ENCODE measurements at places on chromosomes 13 and 19. TPM values are rescaled to one million over a fixed set of nuclear protein-coding genes. Genes with fewer than 3 reads are reported as not detected.
A peak's percentile ranks its signal among the peaks of the same experiment; 100 is the strongest.

ZNF665 gene
- not detected for total RNA-seq

ZNF99 gene
- not detected for total RNA-seq

TMEM150B gene
- not detected for total RNA-seq

SKA3 gene
- 34.5 TPM for total RNA-seq

SYT3 gene
- total RNA-seq: not detected

VSIG10L gene
- 1.3 TPM for total RNA-seq

GPR4 gene
- 0.10 TPM for total RNA-seq

OVOL3 gene
- total RNA-seq: not detected

KANK3 gene
- total RNA-seq: not detected

TMEM143 gene
- 6.1 TPM for total RNA-seq

- no peak for DNase-seq
Observed at GRCh38 chr13:83883061-83883523, 818 bp upstream of the SLITRK1 start.

DNA sequence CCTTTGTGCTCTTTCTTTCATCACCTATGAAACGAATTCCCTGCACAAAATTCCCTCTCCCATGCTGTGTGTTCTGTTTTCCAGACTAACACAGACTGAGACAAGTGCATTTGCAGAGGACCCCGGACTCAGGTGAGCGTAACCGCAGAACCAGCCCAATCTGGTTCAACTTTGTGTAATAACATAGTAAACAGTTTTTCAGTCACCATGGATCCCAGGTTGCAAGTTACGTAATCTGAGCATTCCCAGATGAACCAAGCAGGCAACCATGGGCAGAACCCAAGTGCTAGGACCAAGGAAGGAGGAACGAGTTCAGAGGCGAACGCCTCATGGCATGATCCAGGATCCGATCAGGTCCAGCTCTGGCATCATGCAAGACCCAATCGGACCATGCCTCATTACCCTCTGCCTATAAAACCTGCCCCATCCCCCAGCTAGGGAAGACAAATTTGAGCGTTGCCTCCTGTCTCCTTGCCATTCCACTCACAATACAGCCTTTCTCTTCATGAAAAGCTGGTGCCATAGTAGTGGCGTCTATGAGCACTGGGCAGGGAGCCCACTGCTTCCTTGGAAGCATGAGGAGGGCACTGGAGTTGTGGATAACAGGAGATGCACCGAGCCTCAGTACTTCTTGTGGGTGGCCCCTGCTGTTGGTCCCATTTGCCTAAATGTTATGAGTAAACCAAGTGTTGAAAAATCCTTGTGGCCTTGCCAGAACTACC is 107.6 kb downstream of the ABCC4 start:
- DNase-seq: no peak

DNA sequence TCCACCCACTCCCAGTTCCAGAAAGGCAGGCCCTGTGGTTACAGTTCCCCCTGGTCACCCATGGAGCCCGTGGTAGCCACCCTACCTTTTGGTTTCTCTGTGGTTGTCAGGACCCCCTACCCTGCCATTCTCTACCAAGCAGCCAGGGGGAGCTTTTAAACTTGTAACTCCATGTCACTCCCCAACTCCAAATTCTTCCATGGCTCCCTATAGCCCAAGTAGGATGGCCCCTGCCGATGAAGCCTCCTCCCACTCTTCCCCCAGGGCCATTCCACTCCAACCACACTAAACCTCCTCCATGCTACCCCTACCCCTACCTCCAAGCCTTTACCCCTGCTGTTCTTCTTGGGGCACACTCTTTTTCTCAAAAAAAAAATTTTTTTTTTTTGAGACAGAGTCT is 2.2 kb downstream of the S1PR2 start:
- peak; percentile 32 for DNase-seq

GRCh38 chr19:9456018-9456689 is 20.8 kb upstream of the ZNF266 start:
- DNase-seq: peak; percentile 42

- DNase-seq: no peak
Observed at GRCh38 chr19:41564515-41565378, 11.2 kb upstream of the CEACAM21 start.

GRCh38 chr19:6402837-6403608 is 10.1 kb upstream of the GTF2F1 start:
- DNase-seq: peak; percentile 33

- DNase-seq: no peak
Observed at GRCh38 chr13:81318231-81319019, 977.5 kb upstream of the SPRY2 start.

DNA sequence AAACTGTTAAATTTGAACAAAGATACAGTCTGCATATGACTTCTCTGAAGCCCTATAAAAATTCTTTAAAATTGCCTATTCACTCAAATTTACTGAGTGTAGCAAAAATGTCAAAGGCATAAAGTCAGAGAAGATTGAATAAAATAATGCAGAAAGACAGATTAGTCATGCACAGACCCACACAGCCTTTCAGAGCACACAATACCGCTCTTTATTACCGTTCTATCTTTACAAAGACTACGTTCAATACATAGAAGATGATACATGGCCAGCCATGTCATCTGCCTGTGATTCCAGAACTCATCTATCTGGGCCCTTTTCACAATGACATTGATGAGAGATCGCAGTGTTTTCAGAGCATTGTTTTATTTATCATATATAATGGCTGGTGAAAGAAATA is 107.2 kb downstream of the URI1 start:
- no peak for DNase-seq

DNA sequence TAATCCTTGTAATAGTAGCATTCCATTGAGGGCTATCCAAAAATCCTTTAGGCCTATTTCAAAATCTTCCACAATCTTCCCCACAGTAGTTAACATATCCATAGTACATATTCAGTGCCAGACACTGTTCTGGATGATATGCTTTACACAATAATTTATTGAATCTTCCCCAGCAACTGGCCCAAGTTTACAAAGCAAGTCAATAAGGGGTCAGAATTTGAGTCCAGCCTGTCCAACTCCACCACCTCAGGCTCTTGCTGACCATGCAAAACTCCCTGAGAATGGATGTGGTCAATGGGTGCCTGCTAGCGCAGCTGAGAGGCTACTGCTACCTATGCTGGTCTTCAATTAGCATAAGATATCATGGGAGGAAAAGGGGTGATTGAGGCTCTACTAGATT is 529.6 kb downstream of the FGF9 start:
- DNase-seq: no peak

DNA sequence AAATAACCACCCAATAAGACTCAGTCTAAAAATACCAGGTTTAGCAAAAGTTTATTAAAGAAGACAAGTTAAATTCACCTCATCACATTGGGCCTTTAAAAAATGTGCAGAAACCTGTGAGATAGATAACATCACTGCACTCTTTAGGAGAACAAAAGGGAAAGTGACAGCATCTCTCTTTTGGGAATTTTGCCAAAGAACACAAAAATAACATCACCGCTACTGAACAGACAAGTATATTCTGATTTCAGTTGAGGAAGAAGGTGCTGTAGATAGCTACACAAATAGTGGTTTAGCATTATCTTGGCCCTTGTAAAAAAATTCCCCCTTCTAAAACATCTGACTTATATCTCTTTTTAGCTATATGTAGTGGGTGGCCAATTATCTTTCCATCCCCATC is 244.7 kb downstream of the VWA8 start:
- no peak for DNase-seq

DNA sequence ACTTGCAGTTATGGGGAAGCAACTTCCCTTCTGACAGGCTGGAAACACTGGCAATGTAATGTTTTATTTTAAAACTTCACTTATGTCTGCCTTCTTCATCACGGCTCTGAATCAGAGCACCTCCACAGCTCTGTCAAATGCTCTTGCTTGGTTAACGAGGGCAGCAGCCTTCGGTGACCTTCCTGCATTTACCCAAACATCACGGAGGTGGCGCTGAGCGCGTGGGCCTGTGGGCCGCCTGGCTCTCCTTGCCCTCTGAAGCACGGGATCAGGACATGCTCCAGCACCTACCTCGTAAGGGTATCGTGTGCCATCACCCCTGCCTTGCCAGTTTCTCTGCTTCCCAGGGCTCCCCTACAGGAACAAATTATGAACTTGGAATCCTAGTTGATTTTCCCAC is 310.0 kb downstream of the TEX29 start:
- DNase-seq: no peak

GRCh38 chr19:52735734-52736133 is 890 bp upstream of the ZNF611 start:
- no peak for DNase-seq

DNA sequence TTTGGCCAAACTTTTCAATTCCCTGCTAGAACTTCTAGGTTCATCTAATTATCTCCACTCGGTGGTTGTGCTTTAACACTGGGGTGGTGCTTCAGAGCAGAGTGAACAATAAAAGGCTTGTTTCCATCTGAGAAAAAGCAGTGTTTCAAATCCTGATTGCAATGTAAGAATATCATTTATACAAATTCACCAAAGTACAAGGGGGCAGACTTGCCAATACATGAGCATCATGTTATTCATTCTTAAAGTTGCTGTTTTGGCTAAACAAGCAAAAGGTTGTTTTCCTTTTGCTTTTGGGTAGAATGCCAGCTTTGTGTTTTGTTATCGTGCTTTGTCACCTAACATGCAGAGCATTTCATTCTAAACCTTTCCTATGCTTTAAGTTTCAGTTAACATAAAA is 78.5 kb upstream of the UBAC2 start:
- DNase-seq: no peak

GRCh38 chr19:48654299-48655059 is 8.5 kb upstream of the CA11 start:
- no peak for DNase-seq

GRCh38 chr13:22285867-22286266 is 615.0 kb downstream of the FGF9 start:
- DNase-seq: no peak

DNA sequence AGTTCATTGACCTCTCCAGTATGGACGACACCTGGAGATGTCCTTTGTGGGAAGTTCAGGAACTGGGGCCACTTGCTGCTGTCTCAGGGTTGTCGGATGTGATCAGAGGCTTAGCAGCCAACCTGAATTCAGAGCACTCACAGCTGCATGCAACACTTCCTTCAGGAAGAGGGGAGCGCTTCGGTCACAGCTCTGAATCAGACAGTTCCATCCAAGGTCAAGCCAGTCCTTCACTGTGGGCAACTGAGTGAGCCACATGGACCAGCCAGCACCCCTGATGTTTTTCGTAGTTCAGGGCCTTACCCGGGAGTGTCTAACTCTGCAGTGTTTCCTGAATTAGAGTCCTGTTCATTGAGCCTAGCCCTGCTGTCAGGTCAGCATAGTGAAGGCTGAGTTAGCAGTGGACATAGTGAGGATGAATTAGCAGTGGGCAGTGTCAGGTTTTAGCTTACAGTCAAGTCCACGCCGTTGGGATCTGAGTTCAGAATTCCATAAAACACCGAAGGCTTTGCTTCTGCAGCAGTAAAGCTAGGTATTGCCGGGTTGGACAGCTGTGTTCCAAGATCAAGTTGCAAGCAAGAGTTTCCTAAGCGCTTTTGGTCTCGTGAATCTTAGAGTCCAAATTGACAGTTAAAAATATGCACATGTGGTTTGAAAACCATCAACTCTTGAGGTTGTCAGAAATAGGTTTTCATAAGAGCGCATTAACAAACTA is 5.1 kb downstream of the ZNF555 start:
- DNase-seq: no peak

GRCh38 chr13:71219698-71220415 is 647.1 kb downstream of the DACH1 start:
- no peak for DNase-seq

DNA sequence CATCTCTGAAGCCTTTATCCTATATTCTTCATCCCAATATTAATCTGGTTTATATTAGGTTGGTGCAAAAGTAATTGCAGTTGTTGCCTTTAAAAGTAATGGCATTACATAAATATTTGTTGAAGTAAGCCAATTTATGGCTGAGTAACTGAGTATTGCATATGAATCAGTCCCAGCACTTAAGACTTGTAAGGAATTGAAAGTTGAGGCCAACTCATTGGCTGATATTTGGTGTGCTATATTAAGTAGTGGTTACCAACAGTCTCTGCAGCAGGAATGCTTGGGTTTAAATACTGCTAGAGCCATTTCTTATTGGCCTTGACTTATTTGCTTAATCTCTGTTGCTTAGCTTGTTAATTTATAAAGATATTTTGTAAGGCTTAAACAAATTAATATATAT is 460.7 kb downstream of the GPC6 start:
- no peak for DNase-seq

DNA sequence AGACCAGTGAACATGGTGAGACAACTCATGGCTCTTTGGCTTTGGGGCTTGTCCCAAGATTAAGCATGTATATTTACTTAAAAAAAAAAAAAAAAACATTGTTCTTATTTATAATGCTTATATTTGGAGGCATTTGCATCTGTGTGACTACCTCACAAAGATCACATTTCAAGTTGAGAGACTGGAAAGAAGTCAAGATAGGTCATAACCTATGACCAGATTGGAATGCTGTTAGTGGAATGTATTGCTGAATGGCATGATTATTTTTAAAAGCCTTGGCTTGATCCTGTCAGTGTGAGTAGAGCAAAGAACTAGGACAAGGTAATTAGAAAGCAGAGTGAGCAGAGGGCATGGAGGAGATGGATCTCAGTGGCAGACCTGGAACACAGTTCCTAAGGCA is 214.6 kb downstream of the OXGR1 start:
- no peak for DNase-seq

GRCh38 chr19:46678110-46678732 is 17.2 kb upstream of the DACT3 start:
- no peak for DNase-seq

GRCh38 chr13:43874504-43875092 is 4.9 kb downstream of the CCDC122 start:
- peak; percentile 22 for DNase-seq

GRCh38 chr13:97388373-97388772 is 45.6 kb upstream of the RAP2A start:
- DNase-seq: no peak

- DNase-seq: peak; percentile 42
Observed at GRCh38 chr19:33804021-33804799, 7.5 kb downstream of the KCTD15 start.

GRCh38 chr13:20787180-20787579 is 13.4 kb upstream of the EEF1AKMT1 start:
- DNase-seq: no peak

GRCh38 chr13:97889803-97890202 is 63.7 kb upstream of the IPO5 start:
- no peak for DNase-seq

DNA sequence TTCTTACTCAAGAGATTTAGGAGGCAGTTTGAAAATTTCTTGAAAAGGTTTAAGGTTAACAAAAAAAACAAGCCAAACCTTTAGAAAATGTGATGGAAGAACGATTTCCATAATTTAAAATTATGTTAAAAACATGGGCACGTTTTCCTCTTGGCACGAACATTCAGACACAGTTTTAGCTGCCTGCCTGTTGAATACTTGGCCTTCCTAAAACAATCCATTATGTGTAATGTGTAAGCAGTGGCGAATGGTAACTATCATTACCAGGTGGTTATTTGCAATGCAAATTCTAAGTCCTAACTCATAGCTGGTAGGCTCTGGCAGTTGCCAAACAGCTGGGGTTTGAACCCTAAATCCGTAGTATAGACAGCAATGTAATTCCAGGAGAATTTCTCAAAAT is 1425.7 kb upstream of the SLC10A2 start:
- DNase-seq: no peak

DNA sequence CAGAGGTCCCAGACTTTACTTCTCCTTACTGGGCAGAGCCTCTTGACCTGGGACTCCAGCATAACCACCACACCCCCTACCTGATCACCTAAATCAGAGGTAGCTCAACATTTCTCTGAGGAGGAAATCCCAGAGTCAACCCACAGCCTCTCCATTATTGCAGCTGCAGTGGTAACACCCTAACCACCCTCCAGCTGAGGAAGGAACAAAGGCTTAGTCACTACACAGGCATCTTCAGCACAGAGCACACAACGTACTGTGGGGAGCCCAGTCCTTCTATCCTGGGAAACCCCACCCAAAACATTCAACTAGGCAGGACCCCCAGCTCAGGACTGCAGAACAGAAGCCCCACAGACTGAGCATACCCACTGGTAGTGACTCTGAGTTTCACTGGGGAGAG is 824.7 kb upstream of the SLITRK5 start:
- peak; percentile 49 for DNase-seq

Measured in HT1080 (cell line).